Kidney (tissue), 22 donors: ENCODE measurements at places on chromosomes 4 and X. TPM values are rescaled to one million over a fixed set of nuclear protein-coding genes. Genes with fewer than 3 reads are reported as not detected.

Gene MAGEA10
- total RNA-seq: not detected

Gene GLRA3
- not detected for total RNA-seq

Gene RBM10
- 31.7 TPM for total RNA-seq

Gene C4orf17
- total RNA-seq: not detected

Gene SUPT20HL1
- not detected for total RNA-seq

DNA sequence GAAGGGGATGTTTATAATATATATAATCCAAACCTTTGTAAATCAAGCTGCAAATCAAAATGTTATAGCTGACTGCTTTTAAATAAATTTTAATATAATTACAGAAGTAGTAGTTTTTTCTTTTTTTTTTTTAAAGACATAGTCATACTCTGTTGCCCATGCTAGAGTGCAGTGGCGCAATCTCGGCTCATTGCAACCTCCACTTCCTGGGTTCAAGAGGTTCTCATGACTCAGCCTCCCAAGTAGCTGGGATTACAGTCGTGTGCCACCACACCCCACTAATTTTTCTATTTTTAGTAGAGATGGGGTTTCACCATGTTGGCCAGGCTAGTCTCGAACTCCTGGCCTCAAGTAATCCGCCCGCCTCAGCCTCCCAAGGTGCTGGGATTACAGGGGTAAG lies 178.7 kb downstream of the FBXW7 start:
- no peaks in the 10 kb centered on the region for H3K27me3 ChIP-seq
- no peaks in the 10 kb centered on the region for H3K4me1 ChIP-seq
- no peak for DNase-seq
- no peak overlapping the region for H3K4me3 ChIP-seq
- H3K27ac ChIP-seq: no peak overlapping the region

DNA sequence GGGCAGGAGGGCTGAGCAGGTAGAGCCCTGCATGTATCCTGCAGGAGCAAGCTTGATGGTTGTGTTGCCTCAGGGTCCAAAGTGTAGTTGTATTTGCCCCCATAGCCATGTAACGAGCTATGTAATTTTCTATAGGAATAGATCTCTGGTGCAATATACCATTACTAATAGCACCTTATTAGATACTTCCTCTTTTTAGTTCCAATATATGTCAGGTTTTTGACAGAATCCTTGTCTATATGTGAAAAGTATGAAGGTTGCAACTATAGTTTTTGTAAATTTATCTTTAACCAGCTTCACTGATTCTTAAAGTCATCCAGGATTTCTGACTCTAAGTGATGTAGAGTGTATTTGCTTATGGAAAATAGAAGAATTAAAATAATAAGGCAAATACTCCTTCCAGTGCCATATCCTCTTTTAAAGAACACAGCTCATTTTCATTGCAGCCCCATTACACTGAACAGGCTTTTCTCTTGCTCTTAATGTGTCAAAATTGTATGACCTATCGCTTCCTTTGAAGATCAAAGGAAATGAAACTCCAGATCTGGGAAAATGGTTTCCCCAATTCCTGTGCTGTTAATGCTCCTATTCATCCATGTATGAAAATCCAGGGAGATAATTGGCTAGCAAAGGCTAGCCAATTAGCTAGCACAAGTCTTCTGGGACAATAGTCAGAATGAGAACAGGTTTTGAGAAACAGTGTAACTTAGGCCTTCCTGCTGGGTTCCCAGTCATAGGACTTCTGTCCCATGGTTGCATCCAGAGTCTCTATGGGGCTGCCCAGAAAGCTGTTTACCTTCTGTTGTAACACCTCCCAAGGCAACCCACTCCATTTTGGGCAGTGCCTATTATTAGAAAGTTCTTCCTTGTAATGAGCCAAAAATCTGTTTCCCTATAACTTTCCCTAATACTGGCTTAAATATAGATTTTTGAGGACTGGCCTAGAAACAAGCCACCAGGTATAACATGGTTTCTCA lies 90.6 kb downstream of the TSPAN7 start:
- H3K27me3 ChIP-seq: no peaks in the 10 kb centered on the region
- no peak for DNase-seq
- no peak overlapping the region for H3K4me3 ChIP-seq
- no peaks in the 10 kb centered on the region for H3K36me3 ChIP-seq
- H3K4me1 ChIP-seq: peaks cover 6% of the 10 kb centered on the region
- H3K27ac ChIP-seq: no peak overlapping the region

GRCh38 chr4:131509521-131509920 lies 1639.6 kb upstream of the PCDH10 start:
- H3K27me3 ChIP-seq: no peaks in the 10 kb centered on the region
- no peaks in the 10 kb centered on the region for H3K36me3 ChIP-seq
- no peak for DNase-seq
- no peaks in the 10 kb centered on the region for H3K4me1 ChIP-seq
- H3K4me3 ChIP-seq: no peak overlapping the region

DNA sequence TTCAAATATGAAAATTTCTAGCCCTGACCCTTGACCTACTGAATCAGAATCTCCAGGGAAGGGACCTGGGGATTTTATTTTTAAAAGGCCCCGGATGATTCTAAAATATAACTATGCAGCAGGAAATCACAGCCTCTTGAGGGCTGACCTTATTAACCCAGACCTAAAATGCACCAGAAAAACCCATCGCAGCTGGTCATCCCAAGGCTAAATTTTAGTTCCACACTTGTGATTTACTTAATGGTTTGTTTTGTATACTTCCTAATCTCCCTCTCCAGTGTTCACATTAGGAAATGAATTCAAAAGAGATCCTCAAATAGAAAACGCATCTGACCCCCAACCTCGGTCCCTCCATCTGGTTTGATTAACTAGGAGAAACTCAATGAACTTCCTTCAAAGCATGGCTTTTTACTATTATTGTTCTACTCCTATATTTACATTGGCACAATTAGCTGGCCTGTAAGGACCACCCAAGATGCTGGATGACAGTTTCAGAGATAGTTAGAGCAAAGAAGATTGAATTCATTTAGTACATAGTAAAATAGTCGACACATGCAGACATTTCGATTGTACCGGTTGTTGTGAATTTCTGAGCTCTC lies 147.8 kb upstream of the MED14 start:
- DNase-seq: peak; percentile 37
- no peaks in the 10 kb centered on the region for H3K4me1 ChIP-seq
- no peak overlapping the region for H3K4me3 ChIP-seq
- H3K27me3 ChIP-seq: no peaks in the 10 kb centered on the region

DNA sequence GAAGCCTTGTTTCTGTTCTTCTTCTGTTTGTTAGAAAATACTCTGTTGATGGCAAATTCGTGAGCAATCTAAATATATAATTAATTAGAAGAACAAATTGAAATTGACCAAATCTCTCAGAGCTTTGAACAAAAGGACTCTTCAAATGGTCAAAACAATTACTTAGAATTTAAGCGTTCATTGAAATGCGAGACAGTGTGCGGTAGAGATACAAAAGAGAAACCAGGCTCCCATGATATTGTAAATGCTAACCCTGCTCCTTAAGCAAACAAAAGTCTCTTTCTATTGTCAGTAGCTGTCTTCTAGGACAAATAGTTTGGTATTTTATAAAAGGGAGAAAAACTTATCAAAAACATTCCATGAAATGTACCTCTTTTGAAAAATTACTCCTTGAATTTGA lies 453.4 kb upstream of the MAGEB2 start:
- no peaks in the 10 kb centered on the region for H3K4me1 ChIP-seq
- H3K36me3 ChIP-seq: no peaks in the 10 kb centered on the region
- H3K4me3 ChIP-seq: no peak overlapping the region
- DNase-seq: no peak

- DNase-seq: no peak
- H3K27ac ChIP-seq: no peak overlapping the region
- H3K36me3 ChIP-seq: no peaks in the 10 kb centered on the region
- no peak overlapping the region for H3K4me3 ChIP-seq
- no peaks in the 10 kb centered on the region for H3K4me1 ChIP-seq
- no peaks in the 10 kb centered on the region for H3K27me3 ChIP-seq
Observed at GRCh38 chr4:20512033-20512792, 188.0 kb upstream of the PACRGL start.

GRCh38 chrX:112678831-112679230 lies 907 bp downstream of the LHFPL1 start:
- no peaks in the 10 kb centered on the region for H3K27me3 ChIP-seq
- no peaks in the 10 kb centered on the region for H3K4me1 ChIP-seq
- no peaks in the 10 kb centered on the region for H3K36me3 ChIP-seq

DNA sequence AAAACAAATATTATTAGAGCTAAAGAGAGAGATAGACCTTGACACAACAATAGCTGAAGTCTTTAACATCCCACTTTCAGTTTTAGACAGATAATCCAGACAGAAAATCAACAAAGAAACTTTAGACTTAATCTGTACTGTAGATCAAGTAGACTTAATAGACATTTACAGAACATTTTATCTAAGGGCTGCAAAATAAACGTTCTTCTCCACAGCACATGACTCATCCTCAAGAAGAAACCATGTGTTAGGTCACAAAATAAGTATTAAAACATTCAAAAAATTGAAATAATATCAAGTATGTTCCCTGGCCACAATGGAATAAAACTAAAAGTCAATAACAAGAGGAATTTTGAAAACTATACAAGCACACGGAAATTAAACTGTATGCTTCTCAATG lies 1510.3 kb upstream of the PCDH10 start:
- H3K27ac ChIP-seq: no peak overlapping the region
- H3K4me3 ChIP-seq: no peak overlapping the region
- no peaks in the 10 kb centered on the region for H3K27me3 ChIP-seq
- H3K4me1 ChIP-seq: no peaks in the 10 kb centered on the region
- H3K36me3 ChIP-seq: no peaks in the 10 kb centered on the region

- DNase-seq: no peak
- peak overlapping the region; percentile 82 for H3K4me3 ChIP-seq
- H3K27ac ChIP-seq: peak overlapping the region; percentile 65
- H3K36me3 ChIP-seq: no peaks in the 10 kb centered on the region
- peaks cover 5% of the 10 kb centered on the region for H3K27me3 ChIP-seq
- H3K4me1 ChIP-seq: no peaks in the 10 kb centered on the region
Observed at GRCh38 chr4:42397635-42398170, 415 bp downstream of the SHISA3 start.

- H3K4me3 ChIP-seq: no peak overlapping the region
- DNase-seq: no peak
- no peaks in the 10 kb centered on the region for H3K36me3 ChIP-seq
- H3K27me3 ChIP-seq: peaks cover 2% of the 10 kb centered on the region
- H3K27ac ChIP-seq: no peak overlapping the region
Observed at GRCh38 chr4:174517502-174518445, 4.5 kb downstream of the HPGD start.

- DNase-seq: no peak
- H3K27me3 ChIP-seq: no peaks in the 10 kb centered on the region
- no peaks in the 10 kb centered on the region for H3K36me3 ChIP-seq
- no peak overlapping the region for H3K4me3 ChIP-seq
- H3K27ac ChIP-seq: no peak overlapping the region
Observed at GRCh38 chr4:54060116-54060515, 4.3 kb downstream of the CHIC2 start.

DNA sequence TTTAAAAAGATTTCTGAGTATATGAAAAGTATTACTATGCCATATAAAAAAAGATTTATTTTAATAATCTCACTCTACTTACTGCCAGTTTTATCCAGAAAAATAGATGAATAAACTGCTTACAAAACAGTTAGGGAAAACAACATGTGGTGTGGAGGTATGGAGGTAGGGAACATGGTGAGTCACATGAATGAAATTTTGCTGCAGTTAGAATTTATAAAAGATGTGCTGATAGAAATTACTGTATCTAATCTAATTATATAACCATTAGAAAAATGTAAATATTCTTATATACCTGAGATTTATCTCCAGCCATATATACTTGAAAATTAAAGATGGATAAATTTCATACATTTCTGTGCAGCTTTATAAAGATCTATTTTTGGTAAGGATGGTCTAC lies 184.0 kb upstream of the ANK2 start:
- no peak for DNase-seq
- H3K36me3 ChIP-seq: no peaks in the 10 kb centered on the region
- H3K4me3 ChIP-seq: no peak overlapping the region
- no peaks in the 10 kb centered on the region for H3K27me3 ChIP-seq
- no peaks in the 10 kb centered on the region for H3K4me1 ChIP-seq

GRCh38 chr4:69057620-69058409 lies 38.5 kb upstream of the UGT2B7 start:
- H3K4me3 ChIP-seq: peak overlapping the region; percentile 63
- H3K27ac ChIP-seq: peak overlapping the region; percentile 91
- peak; percentile 34 for DNase-seq

DNA sequence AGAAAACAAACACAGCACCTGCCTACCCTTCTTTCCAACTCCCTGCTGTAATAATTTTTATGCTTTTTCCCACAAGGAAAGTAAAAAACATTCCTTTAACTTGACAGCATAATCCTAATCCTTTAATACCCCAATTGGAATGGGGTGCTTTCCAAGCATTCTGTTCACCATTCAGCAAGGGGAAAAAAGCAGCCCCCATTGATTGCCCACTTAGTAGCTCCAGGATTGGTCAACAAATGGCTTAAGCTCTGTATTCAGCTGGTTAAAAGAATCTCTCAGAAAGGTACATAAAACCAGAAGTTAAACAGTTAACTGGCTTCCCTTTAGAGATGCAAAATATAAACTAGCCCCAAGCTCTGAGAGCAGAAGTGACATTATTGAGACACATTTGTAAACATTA lies 194.8 kb upstream of the ATOH1 start:
- no peak for DNase-seq
- no peak overlapping the region for H3K27ac ChIP-seq
- no peak overlapping the region for H3K4me3 ChIP-seq
- no peaks in the 10 kb centered on the region for H3K27me3 ChIP-seq

GRCh38 chr4:18675586-18676525 lies 654.3 kb upstream of the LCORL start:
- H3K27me3 ChIP-seq: no peaks in the 10 kb centered on the region
- H3K4me1 ChIP-seq: no peaks in the 10 kb centered on the region
- DNase-seq: no peak
- no peak overlapping the region for H3K27ac ChIP-seq
- no peaks in the 10 kb centered on the region for H3K36me3 ChIP-seq

- H3K27ac ChIP-seq: peak overlapping the region; percentile 19
- peaks cover 9% of the 10 kb centered on the region for H3K4me1 ChIP-seq
- peaks cover 10% of the 10 kb centered on the region for H3K27me3 ChIP-seq
- DNase-seq: peak; percentile 39
- no peak overlapping the region for H3K4me3 ChIP-seq
Observed at GRCh38 chr4:25654031-25654970, 1.4 kb upstream of the SLC34A2 start.

DNA sequence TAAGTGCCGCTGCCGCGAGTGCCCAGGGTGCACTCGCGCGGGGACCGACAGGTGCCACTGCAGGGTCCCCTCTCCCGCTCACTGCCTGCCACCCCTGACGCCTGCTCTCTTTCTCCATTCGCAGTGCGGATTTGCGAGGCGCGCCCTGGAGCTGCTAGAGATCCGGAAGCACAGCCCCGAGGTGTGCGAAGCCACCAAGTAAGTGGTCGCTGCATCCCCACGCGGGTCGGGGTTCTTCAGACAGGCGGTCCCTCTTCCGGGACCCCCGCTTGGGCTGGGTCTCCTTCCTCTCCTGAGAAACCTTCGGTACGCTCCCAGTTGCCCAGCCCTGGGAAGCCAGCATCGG lies 547 bp downstream of the GUCY1A1 start:
- no peaks in the 10 kb centered on the region for H3K4me1 ChIP-seq
- peak overlapping the region; percentile 85 for H3K4me3 ChIP-seq
- peak overlapping the region; percentile 95 for H3K27ac ChIP-seq
- peak; percentile 80 for DNase-seq

GRCh38 chr4:178672512-178672911 lies 1230.3 kb upstream of the AGA start:
- H3K36me3 ChIP-seq: no peaks in the 10 kb centered on the region
- H3K4me3 ChIP-seq: no peak overlapping the region
- no peaks in the 10 kb centered on the region for H3K4me1 ChIP-seq
- H3K27me3 ChIP-seq: no peaks in the 10 kb centered on the region
- DNase-seq: no peak

GRCh38 chrX:150692296-150692695 lies 900 bp upstream of the MTMR1 start:
- H3K27me3 ChIP-seq: no peaks in the 10 kb centered on the region
- peak overlapping the region; percentile 72 for H3K4me3 ChIP-seq
- no peak overlapping the region for H3K27ac ChIP-seq
- DNase-seq: no peak
- no peaks in the 10 kb centered on the region for H3K36me3 ChIP-seq
